ENCODE measurements at places on chromosomes 6 and 20.

- DNase-seq, result no peak
Measured at GRCh38 chr20:49585585-49586245, 17.8 kb upstream of the PTGIS start.

- no peak for DNase-seq
Measured at GRCh38 chr6:136251394-136251793, 1.3 kb upstream of the MTFR2 start.

DNA sequence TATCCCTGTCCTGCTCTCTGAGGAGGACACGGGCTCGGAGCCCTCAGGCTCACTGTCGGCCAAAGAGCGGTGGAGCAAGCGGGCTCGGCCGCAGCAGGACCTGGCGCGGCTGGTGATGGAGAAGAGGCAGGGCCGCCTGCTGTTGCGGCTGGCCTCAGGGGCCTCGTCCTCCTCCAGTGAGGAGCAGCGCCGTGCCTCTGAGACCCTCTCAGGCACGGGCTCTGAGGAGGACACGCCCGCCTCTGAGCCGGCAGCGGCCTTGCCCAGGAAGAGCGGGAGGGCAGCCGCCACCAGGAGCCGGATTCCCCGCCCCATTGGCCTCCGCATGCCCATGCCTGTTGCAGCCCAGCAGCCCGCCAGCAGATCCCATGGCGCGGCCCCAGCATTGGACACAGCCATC, 14.2 kb upstream of the SLC22A7 start:
- DNase-seq, result no peak

GRCh38 chr20:10362674-10363073, 71.3 kb downstream of the MKKS start:
- no peak for DNase-seq

GRCh38 chr6:112122756-112123155, 35.4 kb downstream of the FAM229B start:
- no peak for DNase-seq

DNA sequence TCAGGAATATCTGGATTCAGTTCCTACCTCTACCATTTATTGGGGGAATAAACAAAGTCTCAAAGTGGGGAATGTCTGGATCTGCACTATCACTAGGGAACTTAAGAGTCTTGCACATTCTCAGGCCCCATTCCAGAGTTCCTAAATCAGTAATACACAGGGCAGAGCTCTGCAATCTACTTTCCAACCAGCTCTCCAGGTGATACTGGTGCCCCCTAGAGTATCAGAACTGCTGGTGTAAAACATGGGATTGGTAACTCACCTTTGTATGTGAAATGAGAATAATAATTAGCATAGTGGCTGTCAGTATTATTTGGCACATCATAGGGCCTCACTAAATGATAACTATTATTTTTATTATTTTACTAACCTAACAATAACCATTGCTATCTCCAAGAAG, 278.8 kb upstream of the IMPG1 start:
- DNase-seq, result no peak

- peak; percentile 83 for DNase-seq
Measured at GRCh38 chr20:43749734-43750294, 23.0 kb upstream of the GTSF1L start.

- no peak for DNase-seq
Measured at GRCh38 chr6:14789996-14790395, 455.9 kb upstream of the JARID2 start.

GRCh38 chr6:155341130-155341828, 27.0 kb upstream of the TFB1M start:
- no peak for DNase-seq

GRCh38 chr6:12903246-12903645, 186.7 kb downstream of the PHACTR1 start:
- no peak for DNase-seq

DNA sequence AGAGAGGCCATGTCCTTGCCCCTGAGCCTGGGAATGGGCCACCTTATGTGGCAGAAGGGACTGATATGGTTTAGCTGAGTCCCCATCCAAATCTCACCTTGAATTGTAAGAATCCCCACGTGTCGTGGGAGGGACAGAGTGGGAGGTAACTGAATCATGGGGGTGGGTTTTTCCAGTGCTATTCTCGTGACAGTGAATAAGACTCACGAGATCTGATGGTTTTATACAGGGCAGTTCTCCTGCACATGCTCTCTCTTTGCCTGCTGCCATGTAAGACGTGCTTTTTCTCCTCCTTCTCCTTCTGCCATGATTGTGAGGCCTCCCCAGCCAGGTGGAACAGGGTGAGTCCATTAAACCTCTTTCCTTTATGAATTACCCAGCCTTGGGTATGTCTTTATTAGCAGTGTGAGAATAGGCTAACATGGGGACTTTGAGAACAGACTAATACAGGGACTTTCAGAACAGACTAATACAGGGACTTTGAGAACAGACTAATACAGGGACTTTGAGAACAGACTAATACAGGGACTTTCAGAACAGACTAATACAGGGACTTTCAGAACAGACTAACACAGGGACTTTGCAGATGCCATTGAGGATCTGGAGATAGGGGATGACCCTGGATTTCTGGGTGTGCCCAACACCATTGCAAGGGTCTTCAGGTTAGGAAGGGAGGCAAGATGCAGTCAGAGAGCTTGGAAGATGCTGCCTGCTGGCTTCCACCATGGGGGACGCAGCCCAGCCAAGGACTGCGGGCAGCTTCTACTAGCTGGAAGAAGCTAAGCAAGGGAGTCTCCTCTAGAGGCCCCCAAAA, 86.9 kb downstream of the RAMACL start:
- no peak for DNase-seq

- DNase-seq, result no peak
Measured at GRCh38 chr6:43613721-43614395, 15.2 kb downstream of the GTPBP2 start.

GRCh38 chr20:39036011-39036410, 73.9 kb downstream of the DHX35 start:
- no peak for DNase-seq

- no peak for DNase-seq
Measured at GRCh38 chr20:61814244-61814643, 251.4 kb downstream of the TAF4 start.

DNA sequence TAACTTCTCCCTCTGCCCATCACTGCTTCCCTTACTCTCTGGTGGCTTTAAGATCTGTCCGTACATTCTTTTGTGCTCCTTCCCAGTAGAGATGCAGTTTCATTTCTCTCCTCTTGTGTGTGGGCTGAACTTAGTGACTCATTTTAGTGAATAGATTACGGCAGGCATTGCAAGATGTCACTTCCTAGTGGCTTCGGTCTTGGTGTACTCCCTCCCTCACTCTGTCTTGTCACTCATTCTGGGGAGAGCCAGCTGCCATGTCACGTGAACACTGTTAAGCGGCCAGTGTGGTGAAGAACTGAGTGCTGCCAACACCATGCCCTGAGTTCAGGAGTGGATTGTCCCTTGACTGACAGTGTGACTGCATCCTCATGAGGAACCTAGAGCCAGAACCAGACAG, 115.9 kb downstream of the OTOR start:
- DNase-seq, result no peak

DNA sequence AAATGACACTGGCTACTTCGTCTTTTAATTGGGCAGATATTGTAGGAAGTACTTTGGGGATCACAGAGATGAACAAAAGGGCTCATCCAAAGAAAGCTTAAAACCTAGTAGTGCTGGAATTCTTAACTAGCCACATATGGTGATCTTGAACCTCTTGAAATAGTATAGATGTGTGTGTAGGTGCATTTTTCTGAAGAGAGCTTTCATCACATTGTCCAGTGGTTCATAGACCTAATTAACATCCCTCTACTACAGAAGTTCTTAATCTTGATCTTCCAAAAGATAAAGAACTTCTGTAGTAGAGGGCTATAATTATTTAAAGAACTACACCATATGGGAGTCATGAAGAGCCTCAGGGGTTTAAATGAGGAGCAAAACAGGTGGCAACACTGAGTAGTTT, 2.3 kb upstream of the PRIM2 start:
- no peak for DNase-seq

DNA sequence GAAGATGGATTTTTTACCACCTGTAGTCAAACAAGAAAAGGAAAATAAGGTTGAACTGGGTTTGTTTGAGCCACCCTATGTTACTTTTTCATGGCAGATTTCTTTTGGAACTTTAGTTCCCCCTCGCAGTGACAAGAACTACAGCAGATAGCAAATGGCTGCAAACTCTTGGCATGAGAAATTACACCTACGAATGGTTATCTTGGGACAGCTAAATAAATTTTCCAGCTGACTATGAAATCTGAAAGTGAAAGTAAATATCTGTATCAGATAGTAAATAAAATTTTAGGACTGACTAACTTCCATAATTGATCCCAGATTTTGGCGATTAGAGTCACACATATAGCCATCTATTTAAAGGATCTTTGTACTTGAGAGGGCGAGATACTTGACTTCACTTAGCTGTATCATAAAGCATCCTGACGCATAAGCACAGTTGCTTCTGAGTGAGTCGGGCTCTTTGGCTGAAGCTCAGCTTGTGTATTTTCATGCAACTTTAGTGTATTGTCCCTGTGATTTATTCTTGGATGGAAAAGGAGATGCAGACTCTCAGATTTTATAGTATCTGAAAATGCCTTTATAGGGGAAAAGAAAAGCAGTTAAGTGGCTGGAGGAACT, 125.3 kb upstream of the B3GAT2 start:
- DNase-seq, result no peak

DNA sequence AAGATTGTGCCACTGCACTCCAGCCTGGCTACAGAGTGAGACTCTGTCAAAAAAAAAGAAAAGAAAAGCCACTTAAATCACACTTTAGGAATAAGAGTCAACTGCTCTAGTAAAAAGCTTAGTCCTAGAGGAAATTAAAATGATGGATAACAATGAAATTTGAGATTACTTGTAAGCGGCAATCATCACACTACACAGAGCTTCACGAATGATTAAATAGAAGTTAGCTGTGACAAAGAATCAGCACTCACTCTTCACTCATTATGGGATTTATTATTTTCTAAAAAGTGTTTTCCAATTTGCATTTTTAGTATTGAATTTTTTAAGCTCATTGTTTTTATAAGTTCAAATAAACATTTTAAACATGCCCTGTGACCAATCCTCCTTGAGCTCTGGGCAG, 718.0 kb downstream of the UTRN start:
- no peak for DNase-seq

GRCh38 chr20:3398681-3399252, 8.7 kb downstream of the DNAAF9 start:
- DNase-seq, result no peak

GRCh38 chr20:9027626-9028025, 41.3 kb upstream of the PLCB4 start:
- DNase-seq, result no peak

DNA sequence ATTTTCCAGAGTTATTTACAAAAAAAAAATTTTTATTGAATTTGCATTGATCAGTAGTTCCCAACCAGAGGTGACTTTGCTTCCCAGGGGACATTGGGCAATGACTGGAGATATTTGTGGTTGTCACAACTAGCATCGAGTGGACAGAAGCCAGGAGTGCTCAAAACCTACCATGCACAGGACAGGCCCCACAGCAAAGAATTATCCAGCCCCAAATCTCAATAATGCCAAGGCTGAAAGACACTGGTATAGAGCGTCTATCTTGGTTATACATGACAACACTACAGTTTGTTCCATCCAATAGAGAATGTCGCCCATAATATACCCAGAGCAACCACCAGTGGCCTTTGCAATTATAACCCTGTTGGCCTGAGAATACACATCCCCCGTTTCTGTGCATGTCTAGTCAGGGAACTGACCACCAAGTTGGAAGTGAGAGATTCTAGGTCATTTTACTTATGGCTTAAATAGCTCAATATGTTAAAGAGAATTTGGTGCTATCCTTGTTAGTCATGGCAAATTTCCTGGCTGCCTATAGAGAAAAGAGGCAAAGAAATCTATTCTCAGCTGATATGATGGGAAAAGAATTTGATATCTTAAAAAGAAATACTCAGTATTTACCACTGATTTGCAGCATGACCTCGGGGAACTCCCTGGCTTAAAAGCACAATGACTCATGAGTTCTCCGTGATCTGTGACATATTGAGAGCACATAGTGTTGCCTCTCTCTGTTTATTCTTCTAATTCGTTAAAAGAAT, 76.0 kb upstream of the ADTRP start:
- DNase-seq, result no peak

DNA sequence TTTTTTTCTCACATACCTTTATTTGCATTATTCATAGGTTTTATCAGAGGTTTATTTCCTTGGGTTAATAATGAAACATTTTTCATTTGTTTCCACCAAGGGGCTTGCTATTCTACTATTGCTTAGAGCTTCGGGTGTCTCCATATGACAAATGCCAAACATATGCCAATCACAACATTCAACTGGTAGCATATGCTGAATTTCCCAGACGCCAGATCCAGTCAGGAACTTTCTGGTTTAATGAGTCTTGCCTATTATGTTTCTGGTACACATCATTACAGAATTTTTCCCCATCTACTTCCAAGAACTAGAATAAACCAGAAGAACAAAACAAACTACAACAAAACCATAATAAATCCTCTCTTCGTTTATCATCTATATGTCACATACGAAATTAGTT, 180.7 kb downstream of the PRKN start:
- no peak for DNase-seq

DNA sequence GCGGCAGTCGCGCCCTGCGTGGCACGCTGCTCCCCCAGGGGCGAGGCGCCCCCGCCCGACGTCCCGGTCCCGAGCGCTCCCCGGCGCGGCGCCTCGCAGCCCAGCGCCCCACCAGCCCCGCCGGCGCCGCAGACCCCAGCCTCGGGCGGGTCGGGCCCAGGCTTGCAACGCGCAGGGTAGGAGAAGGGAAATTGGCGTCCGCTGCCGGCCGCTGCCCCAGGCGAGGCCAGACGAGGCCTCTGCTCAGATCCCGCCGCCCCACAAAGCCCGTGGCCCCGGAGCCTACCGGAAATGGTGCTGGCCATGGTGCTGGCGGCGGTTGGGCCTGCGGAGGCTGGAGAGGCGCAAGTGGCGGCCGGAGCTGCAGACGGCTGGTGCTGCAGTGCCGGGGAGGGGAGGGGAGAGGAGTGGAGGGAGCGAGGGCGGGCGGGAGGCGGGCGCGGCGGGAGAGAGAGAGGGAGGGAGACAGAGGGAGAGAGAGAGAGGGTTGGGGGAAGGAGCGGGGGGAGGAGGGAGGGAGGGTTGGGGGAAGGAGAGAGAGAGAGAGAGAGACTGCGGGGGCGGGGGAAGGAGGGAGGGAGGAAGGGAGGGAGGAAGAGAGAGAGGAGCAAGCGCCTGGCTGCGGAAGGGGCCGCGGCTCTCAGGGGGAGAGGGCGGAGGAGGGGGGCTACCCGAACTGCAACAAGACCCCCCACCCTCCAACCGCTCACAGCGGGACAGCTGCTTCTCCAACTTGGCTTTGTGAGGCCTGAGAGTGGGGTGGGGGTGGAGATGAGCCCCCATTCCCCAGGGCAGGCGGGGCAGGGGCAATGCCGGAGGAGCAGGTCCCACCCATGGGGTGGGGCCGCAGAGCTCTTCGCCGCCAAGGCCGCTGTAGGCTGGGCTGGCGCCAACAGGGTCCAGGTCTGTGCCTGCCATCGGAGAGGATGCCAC, at the start of gene STMN3:
STMN3 (minus strand) TSS at position 384 of the 933 bp plus-strand sequence; CDS start at position 305, 79 bp downstream.
- peak; percentile 62 for DNase-seq

DNA sequence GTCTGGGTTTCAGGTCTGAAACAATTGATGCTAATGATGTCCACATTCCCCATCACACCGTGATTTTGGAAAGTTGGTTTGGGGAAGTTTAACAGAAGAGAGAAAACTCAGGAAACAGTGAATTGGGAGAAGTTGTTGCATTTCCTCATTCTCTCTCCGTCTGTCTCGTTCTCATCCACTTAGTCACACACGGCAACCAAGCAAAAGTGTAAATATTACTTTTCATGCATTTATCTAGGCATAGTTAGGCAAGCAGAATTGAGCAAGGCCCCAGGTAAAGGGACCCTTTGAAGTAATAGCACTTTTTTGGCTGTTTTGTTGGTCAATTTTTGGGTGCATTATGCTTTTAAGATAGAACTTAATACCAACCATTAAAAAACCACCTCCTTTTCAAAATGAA, 137.0 kb upstream of the SULF2 start:
- no peak for DNase-seq
